ENCODE measurements at places on chromosomes 3 and 15.

DNA sequence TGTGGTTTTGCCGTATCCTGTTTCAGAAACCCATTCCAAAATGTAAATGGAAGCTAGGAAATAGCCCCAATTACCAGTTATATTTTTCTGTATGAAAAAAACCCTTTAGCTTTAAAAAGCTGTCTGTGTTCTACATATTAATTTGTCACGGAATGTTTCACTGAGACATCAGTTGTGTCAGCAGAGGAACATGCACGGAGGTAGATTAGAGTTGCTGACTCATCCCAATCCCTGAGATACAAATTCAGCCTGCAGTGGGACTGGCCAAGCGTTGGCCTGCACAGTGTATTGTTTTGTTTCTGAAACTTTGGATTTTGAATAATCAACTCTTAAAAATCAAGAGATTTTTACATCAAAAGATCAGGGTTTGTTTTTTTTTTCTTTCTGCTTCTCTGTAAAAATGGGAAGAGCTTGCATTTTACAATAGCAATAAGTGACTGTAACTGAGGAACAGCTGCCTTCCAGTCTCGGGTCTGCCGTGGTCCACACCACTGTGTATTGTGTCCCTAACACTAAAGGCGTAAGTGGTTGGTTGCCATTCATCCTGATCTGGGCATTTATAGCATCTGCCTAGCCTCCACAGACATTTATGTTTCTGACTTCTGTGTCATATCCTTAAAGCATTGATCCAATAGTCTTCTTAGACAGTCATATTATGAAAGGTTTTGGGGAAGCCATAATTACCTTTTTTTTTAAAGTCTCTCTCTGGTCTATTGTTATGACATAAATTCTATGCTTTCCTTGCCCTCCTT is 218.1 kb downstream of the ADAMTSL3 start:
- no peaks in the 10 kb centered on the region for H3K36me3 ChIP-seq
- no peak overlapping the region for H3K4me3 ChIP-seq
- H3K27me3 ChIP-seq = no peaks in the 10 kb centered on the region
- H3K4me1 ChIP-seq = peaks cover 3% of the 10 kb centered on the region

- peaks cover 8% of the 10 kb centered on the region for H3K4me1 ChIP-seq
- no peak overlapping the region for H3K27ac ChIP-seq
- DNase-seq = no peak
- no peaks in the 10 kb centered on the region for H3K27me3 ChIP-seq
These were observed 275.0 kb downstream of the NFKBIZ start for GRCh38 chr3:102124282-102124681.

DNA sequence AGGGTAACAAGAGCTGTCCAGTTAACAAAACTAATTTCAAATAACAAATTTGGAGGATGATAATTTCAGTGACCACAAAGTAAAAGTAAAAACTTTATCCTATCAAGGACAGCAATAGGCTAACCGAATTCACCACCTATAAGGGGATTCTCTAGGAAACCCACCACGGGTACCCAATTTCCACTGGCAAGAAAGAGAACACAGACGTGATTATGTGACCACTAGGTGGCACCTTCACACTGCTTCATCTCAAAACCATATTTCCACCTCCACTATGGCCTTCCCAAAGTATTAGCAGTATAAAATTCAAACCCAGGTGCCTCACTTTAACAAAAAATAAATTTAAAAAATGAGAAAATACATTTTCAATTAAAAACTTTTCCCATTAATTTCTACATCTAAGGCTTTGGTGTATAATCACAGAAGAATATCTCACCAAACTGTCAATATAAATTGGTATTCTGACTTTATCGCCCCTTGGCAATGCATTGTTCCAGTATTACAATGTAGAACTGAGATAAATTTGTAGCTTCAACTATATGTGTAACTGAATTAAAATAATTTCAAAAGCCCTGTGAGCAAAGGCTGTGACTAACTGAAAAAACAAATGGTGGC is 96.5 kb downstream of the FSIP1 start:
- no peaks in the 10 kb centered on the region for H3K4me1 ChIP-seq
- H3K27ac ChIP-seq = no peak overlapping the region
- DNase-seq = no peak

- DNase-seq = no peak
- no peak overlapping the region for H3K4me3 ChIP-seq
- H3K27me3 ChIP-seq = no peaks in the 10 kb centered on the region
- no peak overlapping the region for H3K27ac ChIP-seq
These were observed 97.2 kb upstream of the TMCO5A start for GRCh38 chr15:37837276-37837675.

DNA sequence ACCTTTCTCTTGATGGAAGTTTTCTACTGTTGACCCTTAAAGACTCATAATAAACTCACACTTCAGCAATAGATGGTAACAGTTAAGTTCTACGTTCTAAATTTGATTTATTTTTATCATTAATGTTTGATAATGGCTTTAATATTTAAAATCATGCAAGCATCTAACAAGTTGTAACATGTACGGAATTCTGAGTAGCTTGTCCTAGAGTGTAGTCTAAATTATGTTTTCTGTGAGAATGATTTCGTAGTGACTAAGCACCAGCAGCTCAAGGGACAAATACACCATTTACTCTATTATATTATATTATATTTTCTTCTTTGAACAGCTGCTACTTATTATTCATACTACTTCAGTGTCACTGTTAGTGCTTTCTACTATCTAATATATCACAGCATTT is 345.6 kb downstream of the NLGN1 start:
- H3K36me3 ChIP-seq = no peaks in the 10 kb centered on the region
- H3K27me3 ChIP-seq = no peaks in the 10 kb centered on the region
- no peak overlapping the region for H3K4me3 ChIP-seq
